ENCODE measurements at places on chromosomes 6 and 20.

DNA sequence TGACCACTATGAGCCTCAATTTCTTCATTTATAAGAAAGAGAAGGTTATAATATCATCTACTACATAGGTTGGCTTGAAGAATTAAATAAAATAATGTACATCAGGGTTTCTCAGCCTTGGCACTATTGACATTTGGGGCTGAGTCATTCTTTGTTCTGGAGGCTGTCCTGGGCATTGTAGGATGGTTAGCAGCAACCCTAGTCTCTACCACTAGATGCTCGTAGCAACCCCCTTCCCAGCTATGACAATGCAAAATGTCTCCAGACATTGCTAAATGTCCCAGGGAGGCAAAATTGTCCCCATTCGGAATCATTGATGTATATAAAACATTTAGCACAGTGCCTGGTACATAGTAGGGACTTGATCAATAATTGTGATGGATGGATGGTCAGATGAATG, 152.1 kb downstream of the KHDC1L start:
- no peak for DNase-seq

DNA sequence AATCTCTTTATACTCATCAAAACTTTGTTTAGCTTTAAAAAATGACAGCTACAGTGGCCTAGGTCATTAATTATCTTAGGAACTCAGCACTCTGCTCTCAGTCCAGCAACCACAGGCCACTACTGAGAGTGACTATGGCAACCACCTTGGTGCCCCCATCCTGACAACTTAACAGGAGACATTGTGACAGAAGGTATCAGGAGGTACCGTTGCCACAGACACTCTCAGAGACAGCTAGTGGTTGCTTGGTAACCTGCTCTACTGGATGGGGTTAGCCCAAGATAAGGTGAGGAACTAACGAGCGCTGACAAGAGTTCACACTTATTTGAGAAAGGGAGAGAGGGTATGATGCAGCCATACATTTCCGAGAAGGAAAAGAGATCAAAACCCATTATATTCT, 76.1 kb upstream of the TFAP2D start:
- no peak for DNase-seq

GRCh38 chr6:13304101-13304500, 24.2 kb downstream of the TBC1D7 start:
- peak; percentile 22 for DNase-seq

DNA sequence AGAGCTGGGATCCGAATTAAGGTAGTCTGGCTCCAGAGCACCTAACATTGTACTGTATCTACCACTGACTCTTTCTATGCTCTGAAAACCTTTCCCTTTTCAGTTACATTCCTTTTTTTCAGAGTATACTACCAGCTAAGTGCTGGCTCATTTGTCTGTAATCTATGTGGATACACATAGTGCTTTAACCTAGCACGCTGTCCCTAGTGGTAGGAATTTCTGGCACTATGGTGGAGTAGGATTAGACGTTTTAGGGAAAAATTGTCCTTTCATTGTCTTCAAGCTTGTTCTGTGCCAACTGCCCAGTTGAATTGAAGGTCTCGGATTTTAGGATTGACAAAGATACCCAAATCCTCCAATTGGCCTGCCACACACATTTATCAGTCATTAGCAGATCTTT, 259.1 kb upstream of the FERMT1 start:
- no peak for DNase-seq
